M059J (cell line): ENCODE measurements at places on chromosomes 2 and 18. TPM values are rescaled to one million over a fixed set of nuclear protein-coding genes. Genes with fewer than 3 reads are reported as not detected.

MDH1 gene
- 228 and 324 TPM in 2 replicates for total RNA-seq

MSTN gene
- total RNA-seq, result 1.0 and 1.2 TPM in 2 replicates

C2orf81 gene
- 0.57 and 1.6 TPM in 2 replicates for total RNA-seq

SCN1A gene
- not detected in 2 replicates for total RNA-seq

DNA sequence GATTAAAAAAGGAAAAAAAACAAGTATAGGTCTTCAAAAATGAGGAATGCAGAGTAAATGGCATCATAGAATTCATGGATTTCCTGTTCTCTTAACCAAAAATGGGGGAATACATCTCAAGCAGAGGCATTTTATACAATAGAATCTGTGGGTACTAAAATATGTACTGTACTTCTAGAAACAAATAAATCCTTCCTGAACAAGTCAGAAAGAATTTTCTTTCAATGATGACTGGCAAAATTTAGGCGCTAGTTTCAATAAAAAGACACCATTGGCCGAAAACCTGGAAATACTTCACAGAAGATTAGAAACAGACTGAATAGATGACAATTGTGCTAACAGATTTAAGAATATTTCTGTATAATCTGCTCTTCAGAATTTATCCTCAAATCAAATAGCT, 15.1 kb downstream of the TRAK2 start:
- DNase-seq, result no peak

- DNase-seq, result peak; percentile 68
These were observed 9.3 kb upstream of the PTMA start for GRCh38 chr2:231699006-231699405.

DNA sequence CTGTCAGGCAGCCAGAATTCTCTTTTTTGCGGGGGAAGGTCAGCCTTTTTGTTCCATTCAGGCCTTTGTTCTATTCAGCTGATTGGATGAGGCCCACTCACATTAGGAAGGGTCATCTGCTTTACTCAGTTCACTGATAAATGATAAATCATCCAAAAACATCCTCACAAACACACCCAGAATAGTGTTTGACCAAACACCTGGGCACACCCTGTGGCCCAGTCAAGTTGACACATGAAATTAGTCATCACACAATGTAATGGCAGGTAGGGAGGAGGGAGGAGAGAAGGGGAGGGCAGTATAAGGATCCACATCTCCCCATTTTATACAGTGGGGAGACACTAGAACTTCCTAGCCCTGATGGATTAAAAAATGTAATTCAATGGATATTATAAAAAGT, 8.3 kb upstream of the RMC1 start:
- DNase-seq, result no peak

DNA sequence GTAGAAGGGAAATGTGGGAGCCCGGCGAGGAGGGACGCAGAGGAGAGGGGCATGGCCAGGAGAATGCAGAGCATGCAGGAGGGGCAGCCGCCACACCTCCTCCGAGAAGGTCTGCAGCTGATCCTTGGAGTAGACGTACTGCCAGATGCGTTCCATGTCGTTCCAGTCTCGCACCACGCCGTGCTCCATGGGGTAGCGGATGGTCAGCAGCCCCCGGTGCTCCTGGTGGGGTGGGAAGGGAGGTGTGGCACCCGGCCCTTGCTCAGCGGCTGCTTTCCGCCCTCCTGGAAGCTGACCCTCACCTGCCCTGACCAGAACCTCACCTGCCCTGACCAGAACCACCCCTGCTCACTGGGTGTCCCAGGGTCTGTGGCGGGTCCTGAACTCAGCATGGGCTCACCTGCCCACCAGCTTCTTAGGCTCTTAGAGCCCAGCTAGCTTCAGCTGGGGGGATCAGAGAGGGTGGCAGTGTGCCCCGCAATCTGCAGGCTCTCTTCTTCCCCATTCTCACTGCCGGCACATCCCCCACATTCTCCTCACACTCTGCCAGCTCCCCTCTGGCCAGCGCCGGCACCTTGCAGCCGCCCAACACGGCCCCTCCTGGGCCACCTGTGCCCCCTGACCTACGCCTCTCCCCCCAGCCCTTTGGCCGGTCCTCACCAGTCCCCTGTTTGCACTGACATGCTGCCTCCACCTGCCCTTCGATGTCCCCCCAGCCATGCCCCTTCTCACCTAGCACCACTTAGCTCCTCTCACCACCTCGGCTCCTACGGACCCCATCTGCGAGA, 4.4 kb downstream of the ACTR1B start:
- DNase-seq, result no peak

DNA sequence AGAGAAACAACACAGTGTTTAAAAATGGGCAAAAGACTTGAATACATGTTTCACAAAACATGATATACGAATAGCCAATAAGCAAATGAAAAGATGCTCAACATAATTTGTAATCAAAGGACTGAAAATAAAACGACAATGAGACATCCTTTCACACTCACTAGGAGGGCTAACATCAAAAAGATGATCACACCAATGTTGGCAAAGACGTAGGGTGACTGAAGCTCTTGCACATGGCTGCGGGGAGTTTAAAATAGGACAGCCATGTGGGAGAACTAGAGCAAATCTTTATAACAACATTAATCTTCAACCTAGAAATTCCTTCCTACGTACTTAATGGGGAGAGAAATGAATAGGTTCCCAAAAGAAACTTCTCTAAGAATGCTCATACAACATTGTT, 19.2 kb upstream of the SEH1L start:
- no peak for DNase-seq

GRCh38 chr2:88669482-88670214, 21.8 kb upstream of the RPIA start:
- DNase-seq, result peak; percentile 52

- no peak for DNase-seq
These were observed 39.8 kb downstream of the NUP35 start for GRCh38 chr2:183163821-183164649.

- no peak for DNase-seq
These were observed 292.8 kb downstream of the SOX11 start for GRCh38 chr2:5984946-5985345.

DNA sequence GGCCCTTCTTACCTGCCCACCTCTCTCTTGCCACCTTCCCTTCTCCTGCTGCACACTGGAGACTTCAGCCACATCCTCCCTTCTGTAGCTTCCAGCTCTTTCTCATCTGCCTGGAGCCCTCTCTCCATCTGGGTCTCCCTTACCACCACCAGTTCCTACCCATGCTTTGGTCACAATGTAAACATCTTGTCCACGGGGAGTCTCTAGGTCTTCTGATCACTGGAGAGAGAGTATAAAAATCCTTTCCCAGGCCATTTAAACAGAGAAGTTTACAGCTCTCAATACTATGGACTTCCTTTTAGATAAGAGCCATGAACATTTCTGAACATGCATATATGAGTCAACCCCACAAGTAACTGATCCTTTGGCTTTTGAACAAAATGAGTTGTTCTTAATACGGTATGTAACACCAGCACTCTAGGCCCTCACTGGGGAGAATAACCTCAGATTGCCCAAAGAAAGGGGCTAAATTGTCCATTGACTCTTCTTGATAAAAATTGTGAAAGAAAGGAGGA, 5.8 kb downstream of the ARHGAP25 start:
- DNase-seq, result peak; percentile 9

GRCh38 chr2:236866542-236867340, 218.9 kb upstream of the COPS8 start:
- DNase-seq, result no peak

DNA sequence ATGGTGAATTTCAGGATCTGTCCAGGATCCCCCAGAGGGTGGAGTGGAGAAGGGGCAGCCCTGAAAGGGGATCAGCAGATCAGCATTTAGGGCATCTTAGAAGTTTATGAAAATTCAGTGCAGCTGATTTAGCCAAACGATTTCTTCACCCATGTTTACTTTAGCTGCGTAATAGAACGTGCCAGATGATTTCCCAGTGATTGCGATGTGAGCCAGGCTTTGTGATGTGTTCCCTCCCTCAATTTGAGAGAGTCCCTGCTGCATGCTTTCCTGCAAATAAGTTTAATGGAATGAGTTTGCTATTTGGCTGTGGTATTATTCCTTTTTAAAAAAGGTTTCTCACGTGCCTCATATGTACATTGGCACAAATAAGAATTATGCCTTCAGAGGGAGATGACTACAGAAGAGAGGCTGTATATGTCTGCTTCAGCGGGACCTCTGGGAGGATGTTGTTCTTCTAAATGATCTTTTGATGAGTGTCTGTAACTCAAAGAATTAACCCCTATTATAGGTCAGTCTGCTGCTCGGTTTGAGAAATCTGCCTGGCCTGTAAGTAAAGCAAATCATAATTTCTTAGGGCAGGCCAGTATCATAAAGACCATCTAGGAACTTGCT, 111.9 kb downstream of the MRO start:
- DNase-seq, result no peak

DNA sequence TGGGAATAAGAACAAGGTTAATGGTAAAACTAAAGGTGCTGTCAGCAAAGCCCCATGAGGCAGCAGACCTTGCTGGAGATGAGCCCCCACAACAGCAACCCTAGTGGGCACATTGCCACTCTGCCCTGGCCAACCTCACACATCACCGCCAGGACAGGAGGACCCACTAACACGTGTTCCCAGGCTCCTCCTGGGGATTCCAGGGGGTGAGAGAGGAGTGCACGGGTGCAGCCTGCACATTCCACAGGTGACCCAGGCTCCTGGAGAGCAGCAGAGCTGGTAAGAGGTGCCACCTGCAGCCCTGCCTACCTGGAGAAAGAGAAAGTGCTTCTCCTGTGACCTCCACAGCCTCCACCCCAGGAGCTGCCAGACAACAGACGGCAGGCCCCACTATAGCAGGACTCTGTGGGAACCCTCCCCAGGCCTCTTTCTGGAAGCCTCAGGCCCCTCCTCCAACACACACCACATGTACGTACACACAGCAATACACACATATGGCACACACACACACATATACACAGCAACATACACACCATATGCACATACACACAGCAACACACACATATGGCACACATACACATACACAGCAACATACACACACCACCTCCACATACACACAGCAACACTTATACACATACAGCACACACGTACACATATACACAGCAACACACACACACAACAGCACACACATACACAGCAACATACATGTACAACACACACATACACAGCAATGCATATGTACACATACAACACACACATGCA, 187.1 kb downstream of the GLI2 start:
- no peak for DNase-seq

DNA sequence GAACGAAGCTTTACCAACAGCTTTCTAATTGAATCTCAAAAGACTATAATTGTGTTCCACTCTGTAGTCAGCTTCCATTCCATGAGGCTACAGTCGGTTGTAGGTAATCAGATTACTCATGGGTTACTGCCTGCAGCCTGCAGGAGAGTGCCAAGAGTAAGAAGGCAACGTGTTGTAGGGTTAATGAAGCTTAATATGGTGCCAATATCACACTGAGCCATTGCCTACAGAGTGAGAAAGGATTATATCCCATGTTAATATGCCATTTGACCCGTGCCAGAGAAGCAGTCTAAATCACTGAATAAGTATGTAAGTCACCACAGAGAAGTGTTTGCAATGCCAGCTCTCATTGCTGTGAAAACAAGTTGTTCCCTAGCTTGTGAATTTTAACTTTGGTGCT, 734.5 kb upstream of the ACVR2A start:
- peak; percentile 1 for DNase-seq

DNA sequence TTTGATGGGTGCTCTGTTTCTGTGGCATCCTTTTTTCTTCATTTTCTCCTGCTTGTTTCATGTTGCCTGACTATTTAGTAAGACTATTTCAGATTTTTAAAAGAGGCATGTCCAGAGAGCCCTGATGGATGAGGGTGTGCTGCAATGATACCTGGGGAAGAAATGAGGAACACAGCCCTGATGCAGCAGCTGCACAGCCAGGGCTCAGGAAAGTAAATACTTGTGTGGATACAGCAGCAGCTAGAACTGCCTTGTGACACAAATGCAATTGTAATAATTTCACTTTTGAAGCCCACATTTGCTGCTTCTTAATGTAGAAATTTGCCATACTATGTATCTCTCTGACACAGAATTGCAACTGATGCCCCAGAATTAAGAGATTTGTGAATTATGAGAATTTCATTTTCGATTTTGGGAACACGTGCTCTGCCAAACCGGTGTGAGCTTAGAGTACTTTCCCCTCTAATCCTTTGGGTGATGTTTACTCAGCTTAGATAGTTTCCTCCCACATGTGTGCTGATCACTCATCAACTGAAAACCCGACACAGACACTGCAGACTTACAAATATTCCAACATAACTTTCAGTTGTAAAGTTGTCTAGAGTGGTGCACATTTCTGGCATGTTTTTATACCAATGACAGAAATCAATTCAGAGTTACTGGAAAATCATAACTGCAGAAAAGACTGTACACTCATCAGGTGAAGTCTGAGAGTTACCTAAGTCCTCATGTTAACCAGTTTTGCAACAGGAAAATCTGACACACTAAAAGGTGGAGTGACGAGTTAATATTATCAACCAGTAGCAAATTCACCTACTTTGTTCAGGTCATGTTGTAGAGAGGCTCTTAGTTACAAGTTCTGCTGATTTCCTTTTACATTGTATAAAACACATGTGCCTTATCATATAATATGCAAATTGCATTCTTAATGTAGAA, 383.4 kb downstream of the CBLN2 start:
- no peak for DNase-seq

GRCh38 chr2:44004735-44005602, 9.2 kb upstream of the LRPPRC start:
- no peak for DNase-seq

DNA sequence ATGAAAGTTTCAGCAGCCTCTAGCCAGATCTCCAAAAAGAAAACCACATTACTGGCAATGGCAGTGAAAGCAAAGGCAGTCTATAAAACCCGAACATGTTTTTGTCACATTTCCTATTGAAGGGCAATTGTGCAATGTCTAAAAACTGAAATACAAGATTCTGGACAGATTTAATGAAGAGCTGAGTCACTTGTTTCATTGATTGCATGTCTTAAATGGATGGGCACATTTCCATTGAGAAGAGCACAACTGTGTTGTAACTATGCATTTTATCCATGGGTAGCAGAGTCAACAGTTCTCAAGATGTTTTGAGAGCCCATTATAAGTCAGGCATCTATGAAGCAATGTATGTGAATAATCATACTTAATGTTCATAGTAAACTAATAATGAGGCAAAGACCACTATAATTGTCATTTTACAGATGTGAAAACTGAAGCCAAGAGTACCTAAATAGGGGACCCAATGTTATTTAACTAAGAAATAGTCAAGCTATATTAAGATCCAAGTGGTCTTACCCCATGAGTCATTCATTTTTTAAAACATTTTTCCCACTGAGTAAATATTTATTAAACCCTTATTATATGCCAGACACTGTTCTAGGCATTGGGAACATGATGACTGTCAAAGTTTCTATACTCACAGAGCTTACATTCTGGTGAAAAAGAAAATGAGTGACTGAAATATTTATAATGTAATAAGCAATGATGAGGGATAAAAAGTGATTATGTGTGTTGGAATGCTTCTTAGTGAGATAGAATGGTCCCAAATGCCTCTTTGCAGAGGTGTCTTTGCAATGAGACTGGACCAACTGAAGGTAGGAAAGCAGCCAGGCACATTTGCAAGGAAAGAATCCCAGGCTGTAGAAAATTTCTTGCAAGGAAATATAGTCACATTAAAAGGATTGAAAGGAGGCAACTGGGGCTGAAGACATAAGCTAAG, 818.9 kb upstream of the ACVR2A start:
- peak; percentile 25 for DNase-seq
